ENCODE measurements at places on chromosomes 12 and 14.

DNA sequence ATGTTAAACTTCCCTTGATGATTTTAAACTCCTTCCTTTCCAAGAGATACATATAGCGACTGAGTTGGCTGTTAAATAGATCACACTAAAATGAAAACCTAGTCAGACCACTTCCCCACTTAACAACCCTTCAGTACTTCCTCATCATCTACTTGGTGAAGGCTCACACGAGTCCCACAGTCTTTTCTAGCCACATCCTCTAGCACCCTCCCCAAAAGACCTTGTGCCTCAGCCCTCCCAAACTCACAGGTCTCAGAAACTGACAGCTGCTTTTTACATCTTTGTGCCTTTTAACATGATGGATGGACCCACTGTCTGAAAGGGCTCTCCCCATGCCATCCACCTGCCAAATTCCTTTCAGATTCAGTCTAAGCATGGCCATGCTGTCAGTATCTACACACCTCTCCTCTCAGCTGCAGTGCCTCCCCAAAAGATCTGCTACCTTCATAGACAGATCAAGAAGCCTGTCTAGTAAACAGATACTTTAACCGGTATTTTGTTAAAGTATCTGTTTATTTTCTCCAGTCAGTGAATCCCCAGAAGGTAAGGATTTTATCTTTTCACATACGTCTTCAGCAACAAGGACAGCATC, 65.1 kb upstream of the GPHB5 start:
- DNase-seq: no peak

DNA sequence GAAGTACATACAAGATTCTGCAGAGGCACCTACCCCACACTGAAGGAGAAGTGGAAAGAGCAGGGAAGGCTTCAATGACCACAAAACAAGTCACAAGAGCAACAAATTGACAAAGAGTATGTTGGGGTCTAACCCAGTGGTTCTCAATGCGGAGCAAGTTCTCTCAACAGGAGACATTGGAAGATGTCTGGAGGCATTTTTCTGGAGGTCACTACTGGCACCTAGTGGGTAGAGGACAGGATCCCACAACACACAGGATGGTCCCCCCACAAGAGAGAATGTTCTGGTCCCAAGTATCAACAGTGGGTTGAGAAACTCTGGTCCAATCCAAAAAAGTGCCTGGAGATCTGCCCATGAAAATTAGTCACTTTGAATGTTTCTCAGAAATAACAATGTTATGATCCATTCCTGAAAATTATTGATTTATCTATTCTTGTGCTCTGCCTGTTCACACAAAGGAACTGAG, 3.4 kb downstream of the SSH1 start:
- DNase-seq: no peak

DNA sequence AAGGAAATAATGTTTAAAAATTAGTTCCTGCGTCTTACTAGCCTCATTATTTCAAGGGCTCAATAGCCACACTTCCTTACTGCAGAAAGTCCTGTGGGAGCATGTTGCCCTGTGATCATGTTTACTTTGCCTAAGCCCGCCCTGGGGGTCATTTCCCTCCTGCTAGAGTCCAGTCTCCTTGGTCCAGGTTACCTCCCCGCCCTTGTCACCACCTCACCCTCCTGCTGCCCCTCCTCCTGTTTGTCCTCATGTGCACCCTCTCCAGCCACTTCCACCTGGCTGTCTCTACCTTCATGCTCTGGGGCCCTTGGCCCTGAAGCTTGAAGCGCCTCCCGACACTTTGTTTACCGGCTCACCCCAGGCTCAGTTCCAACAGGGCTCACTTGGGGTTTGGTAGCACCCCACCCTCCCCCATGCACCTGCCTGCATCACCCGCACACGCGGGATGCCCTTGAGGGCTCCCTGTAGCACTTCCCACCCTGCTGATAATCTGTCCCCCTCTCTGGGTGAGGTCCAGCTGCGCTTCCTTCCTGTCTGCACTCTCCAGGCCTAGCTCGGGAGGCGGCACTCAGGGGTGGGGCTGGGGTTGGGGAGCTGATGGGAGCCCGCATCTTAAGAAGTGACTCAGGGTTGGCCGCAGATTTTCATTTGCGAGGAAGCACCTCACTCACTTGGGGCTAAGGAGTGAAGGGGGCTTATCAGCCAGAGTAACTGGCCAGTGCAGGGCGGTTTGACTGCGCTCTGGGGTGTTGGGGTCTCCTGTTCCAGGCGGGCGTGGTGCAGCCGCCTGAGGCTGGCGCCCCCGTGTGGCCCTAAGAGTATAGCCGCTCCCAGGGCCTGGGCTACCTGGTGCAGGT, 40.1 kb downstream of the SMIM41 start:
- DNase-seq: no peak

DNA sequence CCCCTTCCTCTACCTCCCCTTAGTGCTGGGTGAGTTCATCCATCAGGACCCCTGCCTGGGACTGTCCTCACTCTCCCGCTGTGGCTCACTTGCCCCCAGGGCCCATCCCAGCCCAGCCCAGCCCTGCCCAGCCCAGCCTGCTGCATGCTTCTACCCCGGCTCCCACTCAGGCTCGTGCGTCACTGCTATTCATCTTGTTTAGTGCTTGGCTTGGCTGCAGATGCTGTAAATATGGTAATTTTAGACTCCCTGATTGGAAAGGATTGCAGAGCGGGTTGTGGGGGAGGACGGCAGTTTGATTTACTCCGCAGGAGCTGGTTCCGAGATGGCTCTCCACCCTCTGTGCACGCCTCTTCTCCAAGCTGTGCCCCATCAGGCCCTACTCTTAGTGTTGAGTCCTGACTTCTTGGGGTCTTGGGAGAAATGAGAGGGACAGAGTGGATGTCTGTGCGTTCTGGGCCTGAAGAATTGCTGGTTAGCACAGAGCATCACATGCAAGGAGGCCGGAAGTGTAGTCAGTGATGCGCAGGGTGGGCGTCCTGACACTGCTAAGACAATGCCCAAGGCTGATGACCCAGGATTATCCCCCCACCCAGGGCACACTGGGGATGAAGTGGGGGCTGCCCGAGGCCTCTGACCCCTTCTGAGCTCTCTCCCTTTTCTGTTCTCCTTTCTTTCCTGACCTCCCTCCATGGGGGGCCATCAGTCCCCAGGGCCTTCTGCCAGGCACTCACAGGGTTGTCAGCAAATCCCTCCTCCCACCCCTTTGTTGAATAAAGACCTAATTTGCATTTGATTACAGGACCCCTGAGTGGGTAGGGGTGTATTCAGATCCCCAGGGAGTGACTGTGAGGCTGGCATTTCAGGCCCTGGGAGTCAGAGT, 244.4 kb downstream of the ZFP36L1 start:
- DNase-seq: no peak

DNA sequence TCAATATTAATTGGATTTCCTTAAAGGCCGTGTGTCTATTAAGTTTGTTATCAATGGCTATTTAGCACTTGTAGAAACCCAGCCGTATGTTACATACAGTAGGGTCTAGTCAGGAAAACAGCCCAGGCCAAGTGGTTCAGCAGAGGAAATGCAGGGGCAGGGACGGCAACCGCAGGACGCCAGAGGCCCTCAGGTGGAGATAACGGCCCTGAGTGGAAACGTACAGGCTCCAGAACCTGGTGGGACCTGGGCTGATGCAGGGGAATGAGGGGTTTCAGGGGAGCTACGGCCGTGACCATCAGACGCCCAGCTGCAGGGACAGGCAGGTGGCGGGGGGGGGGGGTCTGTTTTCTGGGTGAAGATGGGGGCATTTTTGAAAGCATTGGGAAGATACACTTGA, 3.7 kb upstream of the ANKLE2 start:
- no peak for DNase-seq

- no peak for DNase-seq
Measured at GRCh38 chr12:121873216-121873569, 14.5 kb upstream of the HPD start.

DNA sequence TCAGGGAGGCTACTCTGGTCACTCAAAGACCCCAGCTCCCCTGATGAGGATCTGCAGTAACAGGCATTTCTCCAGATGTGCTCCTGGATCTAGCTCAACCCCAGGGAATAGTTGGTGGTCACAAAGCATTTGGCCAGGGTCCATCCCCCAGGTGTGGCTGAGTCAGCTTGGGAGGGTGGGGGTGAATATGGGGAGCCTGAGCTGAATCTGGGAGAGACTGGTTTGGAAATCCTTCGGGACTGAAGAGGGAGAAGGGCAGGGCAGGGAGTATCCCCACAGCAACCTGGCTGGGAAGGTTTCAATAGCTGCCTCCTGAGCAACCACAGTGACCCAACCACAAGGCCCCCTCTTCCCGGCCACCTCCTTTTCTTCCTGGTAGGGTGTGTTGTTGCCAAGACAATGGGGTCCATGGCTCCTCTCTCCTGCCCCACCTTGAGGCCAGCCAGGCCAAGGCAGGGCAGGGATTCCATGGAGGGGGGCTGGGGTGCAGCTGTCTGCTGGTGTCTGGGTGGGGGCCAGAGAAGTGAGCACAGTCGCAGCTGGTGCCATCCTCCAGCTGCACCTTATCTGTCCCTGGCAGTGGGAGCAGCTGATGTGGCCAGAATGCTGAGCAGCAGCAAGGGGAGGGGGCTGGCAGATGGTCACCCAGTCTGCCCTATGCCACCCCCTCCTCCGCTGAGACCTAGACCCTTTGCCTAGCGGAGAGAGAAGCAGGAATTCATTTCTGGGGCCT, 5.5 kb downstream of the ASIC1 start:
- DNase-seq: no peak

DNA sequence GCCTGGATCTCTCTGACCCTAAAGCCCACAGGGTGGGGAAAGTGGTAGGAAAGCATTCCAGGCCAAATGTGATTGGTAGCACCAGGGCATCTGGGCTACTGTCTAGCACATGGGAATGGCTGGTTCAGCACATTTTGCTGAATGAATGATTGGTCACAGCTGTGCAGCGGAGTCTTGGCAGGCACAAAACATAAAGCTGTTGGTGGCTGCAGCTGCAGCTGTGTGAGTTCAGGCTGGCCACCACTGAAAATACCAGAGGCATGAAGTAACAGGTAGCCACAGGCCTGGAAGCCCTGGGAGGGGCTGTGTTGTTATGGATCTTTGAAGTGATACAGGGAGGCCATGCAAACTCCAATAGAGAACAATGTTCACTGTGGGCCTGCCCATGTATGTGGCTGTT, 72.7 kb downstream of the MYRFL start:
- DNase-seq: no peak
